ENCODE measurements at places on chromosomes 1 and 21.

- no peak for DNase-seq
These were observed 177.2 kb downstream of the PRDM16 start for GRCh38 chr1:3246251-3246650.

- no peak for DNase-seq
These were observed 379.2 kb upstream of the ADAMTS5 start for GRCh38 chr21:27346041-27346448.

DNA sequence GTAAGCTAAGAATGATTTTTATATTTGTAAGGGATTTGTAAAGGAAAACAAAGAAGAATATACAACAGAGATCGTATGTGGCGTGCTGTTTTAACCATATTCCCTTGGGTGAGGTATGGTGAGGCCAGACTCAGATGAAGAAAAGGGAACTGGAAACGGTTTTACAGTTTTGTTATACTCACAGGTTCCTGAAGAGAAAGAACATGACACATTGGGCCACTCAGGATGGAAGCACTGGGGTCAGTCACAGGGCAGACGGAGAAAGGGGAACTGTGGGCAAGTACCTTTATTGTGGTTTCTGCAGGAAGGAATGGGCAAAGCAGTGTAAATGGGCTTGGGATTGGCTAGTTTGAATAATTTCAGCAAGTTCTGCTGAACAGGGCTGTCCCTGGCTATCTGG lies 177.4 kb downstream of the LBR start:
- DNase-seq: no peak

DNA sequence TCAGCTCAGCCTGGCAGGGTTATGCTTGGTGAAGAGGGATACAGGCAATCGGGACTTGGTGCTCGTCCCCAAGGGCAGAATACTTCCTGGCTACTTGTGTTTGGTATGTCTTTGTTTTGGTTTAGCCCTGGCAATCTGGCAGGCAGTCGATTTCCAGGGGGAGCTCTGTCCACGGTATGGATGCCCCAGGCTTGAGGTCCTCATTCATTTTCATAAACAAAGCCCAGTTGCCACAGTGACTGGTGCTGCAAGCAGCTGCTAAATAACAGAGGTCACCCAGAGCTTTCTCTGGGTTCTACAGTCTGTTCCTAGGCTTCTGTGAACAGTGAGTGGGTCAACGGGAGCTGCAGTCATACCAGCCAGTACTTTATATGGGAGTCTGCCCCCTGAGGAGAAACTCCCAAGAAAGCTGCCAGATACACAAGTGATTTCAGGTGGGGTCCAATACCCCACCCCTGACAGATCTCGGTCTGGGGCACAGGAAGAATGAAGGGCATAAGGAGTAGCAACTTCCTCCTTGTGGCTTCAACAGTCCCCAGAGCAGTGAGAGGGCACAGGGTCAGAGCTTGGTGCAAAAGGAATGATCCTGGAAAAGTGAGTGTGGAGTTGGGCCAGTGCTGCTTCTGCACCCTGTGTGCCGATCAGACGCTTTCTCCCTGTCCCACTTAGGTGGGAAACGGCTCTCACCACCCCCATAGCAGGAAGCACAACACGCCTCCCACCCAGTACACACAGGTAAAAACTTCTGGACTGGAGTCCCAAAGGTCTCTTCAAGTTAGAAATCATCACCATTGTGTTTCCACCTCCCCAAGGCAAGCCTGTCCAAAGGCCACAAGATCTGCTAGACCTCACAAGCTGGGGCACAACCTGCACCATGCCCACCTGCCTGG lies 55.5 kb downstream of the TGFBR3 start:
- DNase-seq: no peak

DNA sequence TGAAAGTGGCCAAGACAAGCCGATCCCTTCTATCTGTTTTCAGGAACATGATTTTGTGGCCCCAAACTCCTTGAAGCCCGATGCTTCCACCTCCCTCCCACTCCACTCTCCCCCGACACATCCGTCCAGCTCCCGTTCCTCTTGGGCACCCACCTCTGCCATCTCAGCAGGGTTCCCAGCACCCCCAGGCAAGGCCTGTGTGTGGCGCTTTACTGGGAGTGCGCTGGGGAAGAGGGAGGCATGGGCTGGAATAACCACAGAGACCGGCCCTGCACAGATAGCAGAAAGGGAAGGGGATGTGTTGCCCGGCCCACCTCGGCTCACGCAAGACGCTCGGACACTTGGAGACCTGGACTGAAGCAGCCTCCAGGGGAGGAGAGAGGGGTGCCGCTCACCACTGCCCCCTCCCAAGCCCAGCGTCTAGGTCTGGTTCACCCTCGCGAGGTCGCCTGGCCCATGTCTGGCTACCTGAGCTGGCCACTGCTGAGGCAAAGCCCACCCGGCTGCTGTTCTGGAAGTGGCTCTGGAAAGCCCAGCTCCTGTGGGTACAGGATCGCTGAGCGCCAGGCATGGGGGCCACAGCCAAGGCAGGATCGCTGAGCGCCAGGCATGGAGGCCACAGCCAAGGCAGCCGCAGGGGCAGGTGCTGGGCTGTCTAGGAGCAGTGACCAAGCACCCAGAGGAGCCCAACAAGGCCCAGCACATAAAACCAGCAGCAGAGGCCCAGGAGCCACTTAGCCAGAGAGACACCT lies 23.8 kb upstream of the COL18A1 start:
- DNase-seq: no peak

DNA sequence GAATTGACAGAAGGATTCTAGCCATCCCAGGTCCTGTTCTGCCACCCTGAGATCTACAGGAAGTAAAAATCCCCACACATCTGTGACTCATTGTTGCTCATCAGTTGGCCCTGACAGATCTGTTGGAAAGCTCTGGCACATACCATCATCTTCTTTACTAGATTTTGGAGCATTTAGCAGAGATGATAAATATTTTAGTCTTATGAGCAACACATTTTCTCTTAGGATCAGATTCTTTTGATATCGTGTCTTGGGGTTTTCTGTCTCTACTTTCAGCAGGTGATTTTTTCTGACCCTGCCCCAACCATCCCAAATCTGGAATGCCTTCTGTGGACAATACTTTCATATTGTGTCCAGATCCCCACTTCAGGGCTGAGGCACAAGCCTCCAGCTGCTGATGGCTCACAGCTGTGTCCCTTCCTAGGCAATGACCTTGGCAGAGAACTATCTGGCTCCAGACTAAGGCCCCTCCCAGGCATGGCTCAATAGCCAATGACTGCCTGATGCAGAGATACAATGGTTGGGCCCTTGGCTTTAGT lies 102.8 kb downstream of the GDAP2 start:
- DNase-seq: no peak

DNA sequence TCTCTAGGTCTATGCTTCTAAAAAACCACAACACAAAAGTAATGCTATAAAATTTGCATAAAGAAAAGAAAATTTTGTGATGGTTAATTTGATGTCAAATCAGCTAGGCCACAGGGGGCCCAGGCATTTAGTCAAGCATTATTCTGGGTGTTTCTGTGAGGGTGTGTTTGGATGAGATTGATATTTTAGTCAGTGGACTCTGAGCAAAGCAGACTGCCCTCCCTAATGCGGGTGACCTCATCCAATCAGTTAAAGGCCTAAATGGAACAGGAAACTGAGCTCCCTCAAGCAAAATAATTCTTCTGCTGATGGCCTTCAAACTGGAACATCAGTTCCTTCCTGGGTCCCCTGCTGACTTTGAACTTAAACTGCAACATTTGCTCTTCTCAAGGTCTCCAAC lies 358.0 kb downstream of the DSCAM start:
- no peak for DNase-seq

DNA sequence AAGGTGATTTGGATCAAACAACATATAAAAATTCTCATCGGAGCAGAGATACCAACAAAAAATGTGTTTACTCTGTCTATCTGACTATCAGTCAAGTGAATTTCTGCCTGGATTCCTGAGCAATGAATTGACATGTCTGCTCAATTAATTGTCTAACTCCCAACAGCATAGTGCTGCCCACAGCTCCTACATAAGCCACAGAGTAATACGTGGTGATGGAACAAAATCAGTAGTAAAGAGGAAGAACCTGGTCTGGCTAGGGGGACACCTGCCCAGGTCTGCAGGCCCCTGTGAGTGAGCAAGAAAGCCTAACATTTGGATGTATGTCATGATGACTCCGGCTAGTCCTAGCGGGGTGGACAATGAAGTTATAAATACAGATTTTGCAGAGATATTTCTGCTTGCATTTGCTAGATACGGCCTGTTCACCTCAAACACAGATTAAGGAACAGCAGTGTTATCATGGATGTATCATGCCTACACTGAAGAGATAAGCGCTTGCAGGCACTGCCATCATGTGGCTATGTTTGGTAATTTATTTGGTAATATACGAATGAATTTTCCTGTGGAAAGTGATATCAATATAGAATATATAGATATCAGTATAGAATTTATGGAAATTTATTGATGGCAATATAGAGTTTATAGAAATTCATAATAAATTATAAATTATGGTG lies 69.6 kb upstream of the LRRC8B start:
- peak; percentile 36 for DNase-seq

GRCh38 chr1:1441002-1441888 lies 5.8 kb downstream of the VWA1 start:
- DNase-seq: peak; percentile 50

DNA sequence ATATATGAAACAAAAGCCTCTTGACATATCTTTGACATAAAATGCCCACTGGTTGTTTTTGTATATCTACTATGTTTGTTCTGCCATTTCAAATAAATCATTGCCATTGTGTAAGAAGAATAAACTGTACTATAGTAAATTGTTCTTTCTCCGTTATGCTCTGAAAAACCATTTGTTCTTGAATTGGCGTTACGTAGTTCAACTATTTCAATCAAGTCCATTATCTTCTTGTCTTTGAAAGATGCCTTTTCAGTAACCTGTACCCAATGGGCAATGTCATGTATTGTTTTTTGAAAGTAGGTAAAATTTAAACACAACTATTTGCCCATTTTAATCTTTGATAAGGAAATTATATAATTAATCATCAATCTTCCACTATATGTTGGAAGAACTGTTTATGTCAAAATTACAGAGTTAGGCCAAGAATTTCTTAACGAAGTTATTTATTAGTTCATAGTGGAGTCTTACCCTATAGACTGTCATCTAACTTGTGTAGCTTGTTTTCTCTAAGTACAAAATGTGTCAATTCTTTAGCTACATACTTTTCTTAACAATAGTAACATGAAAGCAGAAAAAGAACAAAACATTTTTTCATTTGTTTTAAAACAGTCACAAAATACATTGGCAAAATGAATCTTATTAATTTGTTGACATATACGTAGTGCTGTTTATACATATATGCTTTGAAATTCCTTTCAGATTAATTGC lies 294.8 kb downstream of the PTPRC start:
- no peak for DNase-seq

GRCh38 chr1:87783315-87783714 lies 454.6 kb downstream of the LMO4 start:
- no peak for DNase-seq

- DNase-seq: no peak
These were observed 121.8 kb upstream of the TNR start for GRCh38 chr1:175865041-175865766.

GRCh38 chr1:66728021-66728420 lies 24.2 kb upstream of the DYNLT5 start:
- no peak for DNase-seq

GRCh38 chr1:119341372-119341947 lies 27.1 kb upstream of the HAO2 start:
- no peak for DNase-seq

DNA sequence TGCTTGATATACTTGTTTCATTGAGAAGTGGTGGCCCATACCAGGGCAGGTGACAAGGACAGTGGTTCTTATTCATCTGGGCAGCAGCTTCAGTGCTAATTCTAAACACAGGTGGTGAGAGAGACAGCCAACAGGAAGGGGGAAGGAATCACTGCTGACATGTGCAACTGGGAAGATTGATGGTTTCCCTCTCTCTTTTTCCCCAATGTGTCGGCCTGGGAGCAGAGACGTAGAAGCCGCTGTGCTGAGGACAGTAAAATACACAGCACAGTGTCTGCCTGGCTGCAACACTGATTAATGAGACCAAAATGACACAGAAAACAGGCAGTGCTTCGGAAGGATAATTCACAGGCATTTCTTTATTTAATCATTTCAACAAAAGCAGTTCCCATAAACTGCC lies 48.8 kb downstream of the WARS2 start:
- no peak for DNase-seq

- no peak for DNase-seq
These were observed 191.3 kb downstream of the BACH1 start for GRCh38 chr21:29490016-29490415.

- no peak for DNase-seq
These were observed 12.6 kb downstream of the SLC45A1 start for GRCh38 chr1:8330271-8331125.

GRCh38 chr1:197783510-197783948 lies 8.2 kb upstream of the DENND1B start:
- DNase-seq: no peak

DNA sequence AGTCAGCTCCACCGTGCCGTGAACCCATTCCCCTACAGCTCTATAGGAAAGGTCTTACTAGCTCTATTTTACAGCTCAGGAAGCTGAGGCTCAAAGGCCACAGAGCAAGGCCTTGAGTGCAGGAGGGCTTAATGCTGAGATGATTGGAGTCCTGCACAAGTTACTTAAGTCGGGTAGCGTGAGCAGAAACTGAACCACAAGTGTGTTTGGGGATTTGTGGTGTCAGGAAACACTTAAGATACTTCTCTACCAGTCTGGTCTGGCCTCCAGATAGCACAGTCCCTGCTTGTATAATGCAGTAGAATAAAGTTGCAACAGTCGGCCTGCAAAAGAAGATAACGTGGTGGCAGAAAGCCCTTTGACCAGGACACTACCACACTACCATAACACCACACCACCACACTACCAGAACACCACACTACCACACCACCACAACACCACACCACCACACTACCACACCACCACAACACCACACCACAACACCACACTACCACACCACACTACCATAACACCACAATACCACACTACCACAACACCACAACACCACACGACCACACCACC lies 118.1 kb downstream of the SPSB1 start:
- DNase-seq: no peak

DNA sequence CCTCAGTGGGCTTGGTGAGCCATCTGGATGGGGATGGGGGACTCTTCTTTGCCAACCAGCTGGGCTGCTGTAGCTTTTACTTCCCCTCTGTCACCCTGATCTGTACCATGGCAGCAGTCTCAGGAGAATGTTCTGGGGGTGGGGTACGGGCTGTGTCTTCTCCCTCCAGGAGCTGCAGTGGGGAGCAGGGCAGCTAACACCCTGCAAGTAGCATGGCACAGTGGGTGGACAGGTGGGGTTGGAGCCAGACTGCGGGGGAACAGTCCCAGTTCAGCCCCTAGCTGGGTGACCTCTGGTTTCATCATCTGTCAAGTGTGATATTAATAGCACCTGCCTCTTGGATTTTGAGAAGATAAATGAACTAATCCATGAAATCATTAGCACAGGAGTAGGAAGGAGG lies 3.1 kb downstream of the NFASC start:
- no peak for DNase-seq

GRCh38 chr1:12356004-12356890 lies 126.4 kb downstream of the VPS13D start:
- no peak for DNase-seq

DNA sequence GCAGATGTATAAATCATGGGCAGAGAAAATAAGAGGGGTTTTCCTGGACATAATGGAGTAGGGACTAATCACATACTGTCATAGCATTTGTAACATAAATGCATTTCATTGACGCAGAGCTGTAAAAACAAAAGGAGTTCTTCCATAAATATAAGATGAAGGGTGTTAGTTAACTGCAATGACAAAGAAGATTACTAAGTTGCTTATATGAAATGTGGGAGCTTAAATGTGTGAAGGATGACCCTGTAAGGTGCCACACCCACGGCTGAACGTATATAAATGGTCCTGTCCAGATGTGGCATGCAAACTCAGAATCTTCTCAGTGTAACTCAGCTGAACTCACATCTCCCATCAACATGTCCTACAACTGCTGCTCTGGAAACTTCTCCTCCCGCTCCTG lies at the start of gene KRTAP13-1:
TSS of gene KRTAP13-1 (plus strand) at position 301 of the 400 bp plus-strand sequence. CDS start at position 357, 56 bp downstream.
- no peak for DNase-seq

Measured in stimulated activated CD4-positive, alpha-beta T cell treated with anti-CD3 and anti-CD28 coated beads, Interleukin-4, amount 100 ng/mL, for 48 hours (primary cell).